ENCODE measurements at places on chromosomes 7 and 10.

DNA sequence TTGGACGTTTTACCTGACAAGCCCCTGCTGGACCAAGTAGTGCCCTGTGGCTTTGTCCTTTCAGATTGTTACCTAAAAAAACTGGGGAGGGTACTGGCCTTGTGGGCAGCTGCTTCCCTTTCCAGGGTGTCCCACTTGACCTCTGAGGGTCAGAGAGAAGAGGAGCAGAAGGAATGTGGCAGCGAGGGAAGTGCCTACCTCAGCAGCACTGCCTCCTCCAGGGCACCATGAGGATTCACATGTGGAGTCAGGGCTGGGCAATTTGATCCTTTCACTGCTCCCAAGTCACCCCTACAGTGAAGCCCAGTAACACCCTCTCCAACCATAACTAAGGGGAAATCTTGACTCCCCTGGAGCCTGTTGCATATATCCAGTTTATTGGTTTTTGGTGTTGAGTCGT is 64.6 kb downstream of the ITGB1 start:
- DNase-seq = no peak

DNA sequence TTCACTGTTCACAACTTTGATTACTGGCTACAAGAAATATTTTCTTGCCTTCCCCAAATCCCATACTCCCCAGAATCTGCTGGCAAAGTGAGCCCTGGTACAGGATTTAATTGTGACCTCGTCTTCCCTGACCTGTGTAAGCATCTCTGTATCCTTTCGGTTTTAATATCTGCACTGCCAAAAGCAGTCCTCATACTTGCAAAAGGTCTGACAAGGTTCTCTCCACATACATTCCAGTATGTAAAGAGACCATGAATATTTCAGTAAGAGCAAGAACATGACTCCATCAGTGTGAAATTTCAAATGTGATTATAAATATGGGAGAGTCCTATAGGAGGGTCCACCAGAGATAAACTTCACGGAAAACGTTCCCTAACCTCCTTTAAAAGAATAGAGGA is 134.0 kb upstream of the TCF7L2 start:
- peak; percentile 38 for DNase-seq

- no peak for DNase-seq
Observed at GRCh38 chr10:62511238-62511637, 137.1 kb downstream of the ZNF365 start.

GRCh38 chr7:106768324-106768751 is 96.7 kb upstream of the PIK3CG start:
- DNase-seq = no peak

GRCh38 chr10:51789118-51789517 is 89.7 kb upstream of the CSTF2T start:
- DNase-seq = no peak

GRCh38 chr7:65892835-65893234 is 20.0 kb downstream of the VKORC1L1 start:
- peak; percentile 53 for DNase-seq

DNA sequence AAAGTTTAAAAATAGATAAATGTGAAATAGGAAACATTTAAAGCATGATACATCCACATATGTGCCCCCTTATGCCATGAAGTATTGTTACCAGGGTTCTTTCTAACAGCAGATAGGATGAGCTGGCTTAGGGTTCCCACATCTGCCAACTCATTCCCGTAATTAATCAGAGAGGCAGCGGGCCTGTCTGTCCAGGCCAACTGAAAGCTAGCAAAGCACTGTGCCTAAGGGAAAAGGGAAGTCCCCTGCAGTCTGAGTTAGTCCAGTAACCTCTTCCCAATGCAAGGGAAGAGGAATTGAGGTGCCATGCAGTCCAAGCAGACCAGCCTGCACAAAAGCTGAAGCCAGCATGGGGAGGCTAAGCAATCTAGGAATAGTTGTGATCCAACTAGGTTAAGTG is 18.3 kb upstream of the ZC3HAV1L start:
- peak; percentile 26 for DNase-seq

DNA sequence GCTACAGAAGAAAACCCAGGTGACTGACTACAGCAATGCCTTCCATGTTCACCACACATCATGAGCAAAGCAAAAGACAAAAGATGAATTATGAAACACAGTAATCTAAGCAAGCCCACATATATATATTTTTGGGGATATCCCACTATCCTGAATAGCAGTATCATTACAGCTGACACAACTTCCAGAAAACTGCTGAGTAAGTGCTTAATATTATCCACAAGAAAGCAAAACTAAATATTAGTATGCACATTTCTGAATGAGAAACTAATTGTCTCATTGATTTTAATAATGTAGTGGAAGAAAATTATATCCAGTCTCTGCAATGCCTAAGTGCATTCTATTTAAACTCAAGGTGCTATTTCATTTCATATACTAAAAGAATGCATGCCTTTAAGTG is 14.5 kb upstream of the SLC35G1 start:
- no peak for DNase-seq

DNA sequence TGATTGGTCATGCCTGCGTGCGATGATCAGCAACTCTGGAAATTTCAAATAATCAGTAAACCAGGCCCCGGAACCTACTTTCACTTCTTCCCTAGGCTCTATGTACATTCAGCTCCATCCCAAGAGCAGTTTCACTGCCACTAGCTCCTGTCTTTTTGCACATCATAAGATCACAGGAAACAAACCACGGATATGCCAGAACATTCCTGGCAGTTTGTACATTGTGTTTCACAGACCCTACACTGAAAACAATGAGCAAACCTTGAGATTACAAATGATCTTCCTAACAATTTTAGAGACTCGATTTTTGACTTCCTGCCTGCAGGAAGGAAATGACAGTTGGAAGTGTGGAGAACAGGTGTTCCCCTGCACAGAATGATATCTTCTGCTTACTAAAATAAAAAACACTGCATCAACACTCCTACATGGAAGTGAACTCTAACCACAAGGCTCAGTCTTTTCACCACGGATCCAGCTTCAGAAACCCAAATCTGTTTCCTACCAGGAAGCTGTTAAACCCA is 7.6 kb upstream of the TMEM236 start:
- peak; percentile 14 for DNase-seq

- no peak for DNase-seq
Observed at GRCh38 chr7:93817526-93817925, 73.0 kb downstream of the TFPI2 start.

GRCh38 chr7:103710247-103710646 is 264.2 kb upstream of the SLC26A5 start:
- peak; percentile 38 for DNase-seq

DNA sequence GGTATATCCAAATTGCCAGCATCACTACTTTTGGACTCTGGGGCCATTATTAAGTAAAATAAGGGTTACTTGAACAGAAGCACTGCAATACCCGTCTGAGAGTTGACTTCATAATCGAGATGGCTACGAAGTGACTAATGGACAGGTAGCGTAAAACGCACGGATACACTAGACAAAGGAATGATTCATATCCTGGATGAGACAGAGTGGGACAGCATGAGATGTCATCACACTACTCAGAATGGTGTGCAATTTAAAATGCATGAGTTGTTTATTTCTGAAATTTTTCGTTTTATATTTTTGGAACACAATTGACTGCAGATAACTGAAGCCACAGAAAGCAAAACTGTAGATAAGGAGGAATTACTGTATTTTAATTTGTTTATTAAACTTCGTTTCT is 421.5 kb upstream of the LRGUK start:
- peak; percentile 92 for DNase-seq

DNA sequence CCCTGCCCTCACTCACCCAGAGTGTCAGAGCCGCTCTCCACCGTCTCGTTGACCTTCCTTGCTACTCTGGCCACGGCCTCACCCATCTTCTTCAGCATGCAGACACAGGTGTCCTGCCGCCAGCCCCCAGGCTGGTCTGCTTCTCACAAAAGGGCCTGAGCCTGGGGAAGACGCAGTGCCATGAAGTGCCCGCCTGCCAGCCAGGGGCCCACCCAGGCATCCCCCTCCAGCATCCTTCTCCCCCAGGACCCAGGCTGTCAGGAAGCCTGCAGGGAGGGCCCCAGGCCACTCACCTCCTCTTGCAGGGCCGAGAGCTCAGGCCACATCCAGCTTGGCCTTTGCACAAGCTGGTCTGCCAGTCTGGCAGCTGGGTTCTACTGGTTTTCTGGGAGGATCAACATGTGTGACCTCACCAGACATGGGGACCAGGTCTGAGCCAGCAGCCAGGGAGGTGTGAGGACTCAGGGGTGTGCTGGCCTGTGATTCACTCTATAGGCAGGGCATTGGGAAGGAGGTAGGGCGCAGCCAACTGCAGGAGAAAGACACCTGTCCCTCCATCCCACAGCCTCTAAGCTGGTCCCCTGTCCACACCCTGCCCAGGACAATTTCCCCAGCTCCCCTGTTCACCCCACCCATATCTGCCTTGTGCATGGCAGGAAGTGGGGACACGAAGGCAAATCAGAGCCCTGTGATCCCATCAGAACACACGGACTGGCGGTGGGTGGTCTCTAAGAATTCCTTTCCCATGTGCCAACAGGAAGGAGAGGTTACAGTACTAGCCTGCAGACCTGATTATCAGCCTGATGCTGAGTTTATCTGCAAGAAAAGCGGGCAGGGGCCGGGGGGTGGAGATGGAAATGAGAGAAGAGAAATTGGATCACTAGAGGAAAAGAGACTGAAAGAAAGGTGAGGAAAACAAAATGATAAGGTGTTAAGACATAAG is 5.7 kb downstream of the LRRC20 start:
- DNase-seq = no peak

DNA sequence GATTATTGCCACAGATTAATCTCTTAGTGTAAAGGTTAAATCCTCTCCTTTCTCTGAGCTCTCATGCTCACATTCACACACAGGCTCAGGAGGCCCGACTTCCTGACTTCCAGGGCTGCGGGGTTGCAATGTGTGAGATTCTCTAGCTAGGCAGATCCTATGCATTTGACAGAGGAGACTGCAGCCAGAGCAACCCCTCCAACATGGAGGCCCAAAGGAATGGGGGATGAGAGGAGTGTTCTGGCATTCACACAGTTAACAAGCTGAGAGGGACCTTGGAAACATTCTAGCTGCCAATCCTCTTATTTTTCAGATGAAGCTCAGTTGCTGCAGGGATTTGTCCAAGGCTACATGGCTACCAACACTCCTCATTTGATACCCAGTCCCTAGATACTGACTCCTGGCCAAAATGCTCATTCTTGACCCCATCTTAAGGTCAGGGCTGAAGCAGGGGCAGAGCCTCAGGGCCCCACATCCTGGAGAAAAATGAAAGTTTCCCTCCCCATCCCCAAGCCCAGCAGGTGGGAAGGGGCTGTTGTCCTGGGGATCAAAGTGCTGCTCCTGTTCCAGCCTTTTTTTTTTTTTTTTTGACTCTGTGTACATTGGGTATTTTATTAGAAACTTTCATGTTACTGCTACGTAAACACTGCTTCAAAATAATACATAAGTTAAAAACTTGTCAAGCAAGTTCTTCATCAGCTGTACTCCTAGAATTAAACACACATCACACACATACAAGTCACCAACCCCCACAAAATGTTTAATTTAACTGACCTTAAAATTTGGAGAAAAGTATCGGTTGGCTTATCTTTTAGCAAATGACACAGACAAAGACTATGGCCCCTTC is 325.6 kb downstream of the PLXNA4 start:
- DNase-seq = no peak

DNA sequence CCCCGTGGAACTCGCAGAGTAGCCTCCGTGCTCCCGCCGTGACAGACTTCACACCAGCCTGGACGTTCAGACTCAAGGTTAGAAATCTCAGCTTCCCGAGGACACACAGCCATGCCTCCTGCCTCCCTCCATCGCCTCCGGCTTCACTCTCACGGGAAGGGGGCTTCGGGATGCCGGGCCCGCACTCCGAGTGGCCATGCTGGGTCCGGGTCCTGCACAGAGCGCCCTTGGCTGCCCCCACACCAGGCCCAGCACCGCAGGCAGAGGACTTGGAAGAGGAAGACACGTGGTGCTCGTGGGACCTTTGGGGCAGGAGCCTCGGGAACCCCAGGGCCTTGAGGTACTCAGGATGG is 89.8 kb downstream of the PDGFA start:
- DNase-seq = no peak

- DNase-seq = no peak
Observed at GRCh38 chr7:53699215-53699837, 663.9 kb downstream of the POM121L12 start.

DNA sequence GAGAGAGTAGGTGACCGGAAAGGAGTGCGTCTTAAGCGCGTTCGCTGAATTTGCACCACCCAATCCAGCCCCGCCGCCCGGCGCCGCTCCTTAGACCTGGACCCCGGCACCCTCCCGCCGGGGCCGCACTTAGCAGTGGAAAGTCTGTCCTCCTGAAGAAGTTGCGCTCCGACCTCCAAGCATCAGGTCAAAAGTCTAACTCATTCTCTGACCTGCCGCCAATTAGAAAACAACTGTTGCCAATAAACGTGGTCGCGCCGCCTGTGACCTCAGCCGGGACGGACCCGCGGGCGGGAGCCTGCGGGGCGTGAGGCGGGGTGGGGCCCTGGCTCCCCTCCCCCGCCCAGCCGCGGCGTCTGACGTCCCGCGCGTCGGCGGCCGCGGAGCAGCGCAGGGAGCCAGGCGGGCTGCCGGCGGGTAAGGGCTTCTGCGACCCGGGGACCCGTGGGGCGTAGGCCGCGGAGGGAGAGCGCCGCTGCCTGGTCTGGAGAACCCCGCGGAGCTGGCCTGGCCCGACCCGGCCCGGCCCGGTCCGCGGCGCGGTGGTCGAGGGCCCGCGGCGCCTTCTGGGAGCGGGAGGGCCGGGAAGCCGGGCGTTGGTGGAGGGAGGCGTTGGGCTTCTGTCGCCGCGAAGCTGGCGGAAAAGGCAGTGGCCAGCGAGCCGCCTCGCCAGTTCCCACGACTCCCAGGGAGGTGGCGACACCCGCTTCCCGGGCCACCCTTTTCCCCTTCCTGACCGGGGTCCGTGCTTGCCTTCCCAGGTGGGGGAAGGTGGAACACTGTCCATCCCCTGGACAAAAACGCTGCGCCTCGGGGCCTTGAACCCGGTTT is at the start of gene BCAP29:
TSS of gene BCAP29 (plus strand) at position 362 of the 831 bp plus-strand sequence. CDS start 527 bp downstream, outside the sequence.
- DNase-seq = peak; percentile 55

- no peak for DNase-seq
Observed at GRCh38 chr7:156515911-156516790, 124.4 kb upstream of the RNF32 start.

GRCh38 chr10:123863721-123864482 is 27.7 kb downstream of the CPXM2 start:
- DNase-seq = no peak

- DNase-seq = no peak
Observed at GRCh38 chr10:59273445-59273844, 88.9 kb downstream of the FAM13C start.

DNA sequence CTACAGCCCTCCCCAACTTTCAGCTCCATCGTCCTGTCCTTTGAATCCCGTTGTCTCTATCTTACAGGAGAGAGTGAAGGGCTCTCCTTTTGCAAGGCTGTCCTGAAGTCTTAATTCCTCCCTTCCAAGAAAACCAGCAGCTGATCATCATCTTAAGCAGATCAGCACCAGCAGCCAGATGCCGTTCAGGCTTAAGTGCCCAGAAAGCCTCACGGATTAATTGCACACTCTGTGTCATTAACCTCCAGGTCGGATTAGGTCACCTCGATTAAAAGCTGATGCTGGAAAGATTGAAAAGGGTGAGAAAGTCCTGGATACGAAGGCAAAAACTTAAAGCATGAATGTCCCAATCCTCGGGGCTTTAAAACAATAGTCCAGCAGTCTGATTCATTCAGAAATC is 24.8 kb upstream of the ADARB2 start:
- no peak for DNase-seq

- no peak for DNase-seq
Observed at GRCh38 chr10:1153805-1154351, 97.7 kb downstream of the WDR37 start.

GRCh38 chr7:91090684-91091083 is 173.5 kb upstream of the FZD1 start:
- no peak for DNase-seq

- no peak for DNase-seq
Observed at GRCh38 chr10:126373147-126373546, 15.1 kb downstream of the ADAM12 start.

GRCh38 chr10:71258446-71259145 is 46.2 kb downstream of the UNC5B start:
- no peak for DNase-seq

Data from iris pigment epithelial cell (primary cell).